Fibroblast of skin of back (primary cell): ENCODE measurements at places on chromosomes 7 and 10.

- DNase-seq, result no peak
Measured at GRCh38 chr10:106958589-106959361, 205.7 kb downstream of the SORCS1 start.

- peak; percentile 51 for DNase-seq
Measured at GRCh38 chr10:12656518-12657142, 307.3 kb downstream of the CAMK1D start.

- DNase-seq, result peak; percentile 9
Measured at GRCh38 chr7:93013446-93014061, 104.2 kb downstream of the SAMD9 start.

DNA sequence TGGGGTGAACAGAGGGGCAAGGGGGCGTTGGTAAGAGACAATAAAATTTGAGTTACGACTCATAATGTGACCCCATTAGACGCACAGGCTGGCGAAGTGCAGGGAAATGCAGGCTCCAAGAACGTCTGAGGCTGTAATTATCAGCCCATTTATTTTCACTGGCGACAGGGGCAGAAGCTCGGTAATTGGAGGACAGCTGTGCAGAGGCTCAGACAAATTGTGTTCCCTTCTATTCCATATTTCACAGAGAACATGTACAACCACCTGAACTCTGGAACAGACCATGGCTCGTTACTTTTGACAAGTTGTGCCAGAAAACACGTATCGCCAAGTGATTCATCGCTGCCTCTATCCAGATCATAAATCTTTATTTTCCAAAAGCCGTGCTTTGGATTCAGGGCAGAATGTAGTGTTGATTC, 137.3 kb upstream of the FRMD4A start:
- DNase-seq, result no peak

- DNase-seq, result peak; percentile 20
Measured at GRCh38 chr7:158734861-158735260, 30.3 kb upstream of the NCAPG2 start.

DNA sequence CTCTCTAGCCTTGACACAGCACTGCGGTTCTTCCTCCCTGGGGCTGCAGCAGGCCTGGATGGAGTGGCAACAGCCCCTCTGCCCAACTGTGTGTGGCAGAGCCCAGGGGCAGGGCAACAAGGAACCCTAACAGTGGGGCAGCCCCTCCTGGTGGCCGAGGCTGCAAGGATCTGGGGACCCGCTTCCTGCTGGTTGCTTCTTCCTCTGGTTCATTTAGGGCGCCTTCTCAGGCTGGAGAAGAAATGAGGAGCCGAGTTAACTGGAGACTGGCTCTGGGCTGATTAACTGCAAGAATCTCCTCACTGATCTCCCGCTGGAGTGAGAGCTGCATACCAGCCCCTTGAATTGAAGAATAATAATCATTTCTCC, 80.1 kb upstream of the EMX2 start:
- DNase-seq, result no peak

GRCh38 chr7:24604630-24605029, 31.4 kb downstream of the PALS2 start:
- no peak for DNase-seq
